ENCODE measurements at places on chromosomes 3 and 15. TPM values are rescaled to one million over a fixed set of nuclear protein-coding genes. Genes with fewer than 3 reads are reported as not detected.

DNA sequence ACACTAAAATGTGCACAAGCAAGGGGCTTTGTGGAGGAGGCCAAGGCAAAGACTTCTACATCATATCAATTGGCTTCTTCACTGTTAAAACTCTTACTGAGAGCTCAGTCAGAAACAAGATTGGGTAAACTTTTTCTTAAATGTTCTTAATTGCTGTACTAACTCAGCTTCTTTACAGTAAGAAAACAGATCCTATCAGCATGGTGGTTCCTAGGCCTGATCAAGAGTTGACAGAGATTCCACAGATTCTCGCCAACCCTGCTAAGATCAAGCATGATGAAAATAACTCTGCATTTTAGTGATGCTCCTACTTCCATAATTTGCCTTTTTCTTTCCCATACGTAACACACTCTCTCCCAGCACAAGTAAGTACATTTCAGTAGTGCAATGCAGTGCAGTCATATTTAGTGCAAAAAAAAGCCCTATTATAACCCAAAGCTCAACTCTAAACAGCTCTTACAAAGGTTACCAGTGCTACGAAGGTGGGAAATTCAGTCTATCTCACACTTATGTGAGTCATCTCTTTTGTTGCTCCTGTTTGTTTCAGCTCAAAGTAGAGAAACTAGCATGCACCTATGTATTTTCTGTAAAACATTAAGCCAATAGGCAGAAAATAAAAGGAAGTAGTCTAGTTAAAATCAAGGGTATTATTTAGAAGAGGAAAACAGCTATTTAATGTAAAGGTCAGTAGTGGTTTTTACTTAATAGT lies 29.9 kb downstream of the TIGIT start:
- peak overlapping the region; percentile 79 for H3K27ac ChIP-seq
- no peak for DNase-seq
- peak overlapping the region; percentile 16 for H3K4me3 ChIP-seq
- H3K27me3 ChIP-seq = no peaks in the 10 kb centered on the region

DNA sequence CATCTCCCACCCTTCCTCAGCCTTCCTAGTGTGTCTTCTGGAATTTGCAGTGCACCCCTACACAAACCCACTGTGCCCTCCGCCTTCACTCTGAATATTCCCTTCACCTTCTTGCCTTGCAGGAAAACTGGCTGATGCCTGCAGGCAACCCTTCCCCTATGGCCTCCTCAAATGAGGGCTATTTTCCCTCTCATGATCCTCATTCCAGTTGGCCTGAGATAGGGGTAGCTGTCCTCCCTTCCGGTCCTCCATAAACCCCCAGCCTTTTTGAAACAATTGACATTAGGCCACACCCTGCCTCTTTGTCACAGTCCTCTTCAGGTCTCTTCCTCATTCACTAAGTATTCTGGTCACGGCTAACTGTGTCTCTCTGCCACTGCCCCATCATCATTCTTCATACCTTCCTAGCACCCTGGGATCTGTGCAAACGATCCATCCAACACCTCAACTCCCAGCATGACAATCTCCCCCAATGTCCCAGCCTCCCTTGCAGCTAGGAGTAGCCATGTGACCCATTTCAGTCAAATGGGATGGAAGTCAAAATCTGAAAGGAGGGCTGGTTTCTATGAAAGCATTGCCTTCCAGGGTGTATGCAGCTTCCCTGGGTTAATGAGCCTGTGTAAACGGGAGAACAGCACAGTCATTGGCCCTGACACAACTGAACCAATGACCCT lies 8.5 kb upstream of the TICRR start:
- H3K4me3 ChIP-seq = no peak overlapping the region
- H3K4me1 ChIP-seq = no peaks in the 10 kb centered on the region
- DNase-seq = no peak
- H3K27ac ChIP-seq = no peak overlapping the region
- peaks cover 24% of the 10 kb centered on the region for H3K27me3 ChIP-seq
- H3K36me3 ChIP-seq = no peaks in the 10 kb centered on the region

- no peaks in the 10 kb centered on the region for H3K36me3 ChIP-seq
- H3K4me3 ChIP-seq = peak overlapping the region; percentile 78
- H3K27ac ChIP-seq = no peak overlapping the region
- peaks cover 41% of the 10 kb centered on the region for H3K4me1 ChIP-seq
Measured at GRCh38 chr3:186108106-186108940, 566 bp downstream of the ETV5 start.

- H3K27ac ChIP-seq = peak overlapping the region; percentile 3
- peaks cover 34% of the 10 kb centered on the region for H3K36me3 ChIP-seq
- H3K4me3 ChIP-seq = no peak overlapping the region
- H3K27me3 ChIP-seq = no peaks in the 10 kb centered on the region
- no peak for DNase-seq
Measured at GRCh38 chr3:183764847-183765731, 60.3 kb downstream of the MAP6D1 start.

DNA sequence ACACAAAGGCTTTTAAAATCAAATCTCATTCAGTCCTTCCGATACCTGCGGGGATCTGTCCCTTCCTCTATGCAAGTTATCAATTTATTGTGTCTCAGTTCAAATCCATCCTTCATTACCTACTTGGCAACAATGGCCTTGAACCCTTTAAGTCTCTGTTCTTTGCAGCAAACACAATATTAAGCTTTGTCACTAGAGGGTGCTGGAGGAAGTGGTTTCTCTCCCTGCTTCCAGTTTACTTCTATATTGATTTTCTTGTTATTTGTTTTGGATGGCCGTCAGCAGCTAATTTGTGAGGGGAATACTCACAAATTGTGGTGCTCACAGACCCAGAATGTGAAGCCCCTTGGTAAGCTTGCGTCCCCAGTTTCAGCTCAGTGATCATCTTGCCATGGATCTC lies 278.3 kb downstream of the FGF12 start:
- DNase-seq = no peak
- no peak overlapping the region for H3K27ac ChIP-seq
- no peaks in the 10 kb centered on the region for H3K36me3 ChIP-seq
- H3K4me1 ChIP-seq = no peaks in the 10 kb centered on the region

GRCh38 chr15:78265137-78265460 lies 737 bp downstream of the DNAJA4 start:
- DNase-seq = no peak
- no peaks in the 10 kb centered on the region for H3K27me3 ChIP-seq
- H3K27ac ChIP-seq = peak overlapping the region; percentile 81
- H3K4me1 ChIP-seq = peaks cover 20% of the 10 kb centered on the region

DNA sequence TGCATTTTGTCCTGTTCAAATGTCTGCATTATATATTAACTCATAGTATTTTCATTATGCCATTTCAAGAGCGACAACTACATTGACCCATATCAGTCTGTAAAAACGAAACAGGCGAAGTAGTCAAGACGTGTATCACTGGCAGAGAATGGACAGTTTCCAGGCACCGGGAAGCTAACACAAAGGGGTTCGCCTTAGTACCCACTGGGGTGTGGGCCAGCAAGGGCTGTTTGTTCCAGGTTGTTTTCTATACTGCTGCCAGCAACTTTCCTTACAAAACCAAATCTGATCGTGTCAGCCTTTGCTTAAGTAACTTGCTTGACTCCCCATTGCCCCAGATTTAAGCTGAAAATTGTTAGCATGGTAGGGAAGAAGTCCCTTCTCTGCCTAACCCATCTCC lies 87.1 kb downstream of the CGNL1 start:
- DNase-seq = no peak
- no peaks in the 10 kb centered on the region for H3K36me3 ChIP-seq
- no peaks in the 10 kb centered on the region for H3K4me1 ChIP-seq

The OR4F6 gene
- not detected for total RNA-seq

The ALS2CL gene
- 0.58 TPM for total RNA-seq

The PPARG gene
- 2.8 TPM for total RNA-seq

The RUVBL1 gene
- total RNA-seq = 63.8 TPM
